Inflammatory macrophage (primary cell): ENCODE measurements at places on chromosomes 2 and 18.

- DNase-seq = no peak
These were observed 114.2 kb downstream of the PTPRM start for GRCh38 chr18:7681298-7681697.

GRCh38 chr18:78073275-78073674 lies 823.6 kb downstream of the GALR1 start:
- DNase-seq = no peak

- no peak for DNase-seq
These were observed 96.2 kb downstream of the TPO start for GRCh38 chr2:1509271-1510065.

DNA sequence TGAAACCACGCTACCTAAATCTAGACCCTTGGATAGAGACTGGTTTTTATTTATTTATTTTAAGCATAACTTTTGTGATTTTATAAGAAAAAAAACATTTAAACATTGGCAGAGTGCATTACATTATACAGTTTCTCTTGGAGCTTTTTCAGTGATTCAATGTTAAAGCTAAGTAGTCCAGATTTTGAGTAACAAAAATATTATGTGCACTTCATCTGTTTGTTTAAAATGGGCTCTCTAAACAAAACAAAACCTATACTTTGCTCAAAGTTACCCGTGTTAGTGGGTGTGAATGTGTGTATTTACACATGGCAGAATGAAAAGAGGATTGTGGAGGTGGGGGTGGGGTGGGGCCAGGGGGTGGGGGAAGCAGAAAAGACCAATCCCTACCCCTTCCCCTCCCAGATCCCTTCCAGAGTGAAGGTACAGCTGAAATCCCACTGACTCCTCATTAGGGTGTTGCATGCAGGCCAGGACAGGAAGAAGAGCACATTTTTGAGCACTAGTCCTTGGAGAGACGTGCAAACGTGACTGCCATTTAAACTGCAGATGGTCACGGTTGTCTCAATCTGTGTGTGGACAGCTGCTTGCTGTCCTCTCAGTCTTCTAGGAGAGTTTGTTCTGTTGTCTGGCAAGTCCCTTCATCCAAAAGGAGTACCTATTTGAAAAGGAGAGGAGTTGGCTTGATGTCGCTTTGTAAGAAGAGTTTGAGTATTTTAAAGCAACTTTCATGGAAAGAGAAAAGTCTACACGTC lies 303.0 kb downstream of the ICOS start:
- DNase-seq = no peak

GRCh38 chr2:821546-821945 lies 129.1 kb upstream of the SNTG2 start:
- no peak for DNase-seq

DNA sequence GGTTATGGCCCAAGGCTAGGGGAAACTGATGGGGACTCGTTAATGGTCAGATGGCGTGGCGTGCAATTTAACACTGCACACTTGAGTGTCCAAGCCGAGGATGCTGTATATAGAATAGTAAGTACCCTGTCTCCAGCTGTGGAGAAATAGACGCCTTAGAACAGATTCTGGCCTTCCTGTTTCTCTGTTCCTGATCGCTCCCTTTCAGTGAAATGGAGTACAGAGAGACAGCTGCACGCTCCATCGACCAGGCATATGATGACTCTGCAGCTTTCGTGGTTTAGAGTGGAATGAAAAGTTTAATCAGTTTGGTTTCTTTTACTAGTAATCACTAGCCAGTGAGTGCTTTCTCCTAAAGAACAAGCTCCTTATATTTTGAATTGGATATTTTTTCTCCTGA lies 213.4 kb downstream of the NEDD4L start:
- DNase-seq = no peak

GRCh38 chr18:65721619-65722018 lies 29.2 kb upstream of the CDH7 start:
- DNase-seq = peak; percentile 5

GRCh38 chr2:137942037-137942832 lies 22.0 kb upstream of the HNMT start:
- no peak for DNase-seq

- no peak for DNase-seq
These were observed 2.3 kb upstream of the NPPC start for GRCh38 chr2:231928481-231928880.
